ENCODE measurements at places on chromosomes 12 and 14.

- DNase-seq = peak; percentile 15
Observed at GRCh38 chr12:93591137-93591868, 18.8 kb downstream of the SOCS2 start.

- no peak for DNase-seq
Observed at GRCh38 chr14:68637106-68638021, 155.5 kb downstream of the ZFP36L1 start.

GRCh38 chr12:66514581-66514980, 164.3 kb downstream of the GRIP1 start:
- no peak for DNase-seq

GRCh38 chr14:81009346-81009745, 53.9 kb downstream of the TSHR start:
- DNase-seq = no peak

- no peak for DNase-seq
Observed at GRCh38 chr12:42804928-42805327, 215.4 kb upstream of the PRICKLE1 start.

- no peak for DNase-seq
Observed at GRCh38 chr12:65876161-65876560, 51.9 kb downstream of the HMGA2 start.

- DNase-seq = no peak
Observed at GRCh38 chr14:77046721-77047120, 18.2 kb upstream of the IRF2BPL start.

DNA sequence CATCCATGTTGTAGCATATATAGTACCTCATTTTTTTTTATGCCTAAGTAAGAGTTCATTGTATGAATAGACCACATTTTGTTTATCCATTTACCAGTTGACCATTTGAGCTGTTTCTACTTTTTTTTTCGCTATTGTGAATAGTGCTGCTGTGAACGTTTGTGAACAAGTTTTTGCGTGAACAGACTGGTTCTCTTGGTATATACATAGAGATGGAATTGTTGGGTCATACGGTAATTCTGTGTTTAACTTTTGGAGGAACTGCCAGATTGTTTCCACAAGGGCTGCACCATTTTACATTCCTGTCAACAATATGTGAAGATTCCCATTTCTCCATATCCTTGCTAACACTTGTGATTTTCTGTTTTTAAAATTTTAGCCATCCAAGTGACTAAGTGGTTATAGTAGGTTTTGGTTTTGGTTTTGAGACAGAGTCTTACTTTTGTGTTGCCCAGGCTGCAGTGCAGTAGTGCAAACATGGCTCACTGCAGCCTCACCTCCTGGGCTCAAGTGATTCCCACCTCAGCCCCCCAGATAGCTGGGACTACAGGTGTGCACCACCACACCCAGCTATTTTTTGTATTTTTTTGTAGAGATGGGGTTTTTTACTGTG, 68.3 kb upstream of the AMN start:
- no peak for DNase-seq

- no peak for DNase-seq
Observed at GRCh38 chr12:42767998-42768397, 178.5 kb upstream of the PRICKLE1 start.

DNA sequence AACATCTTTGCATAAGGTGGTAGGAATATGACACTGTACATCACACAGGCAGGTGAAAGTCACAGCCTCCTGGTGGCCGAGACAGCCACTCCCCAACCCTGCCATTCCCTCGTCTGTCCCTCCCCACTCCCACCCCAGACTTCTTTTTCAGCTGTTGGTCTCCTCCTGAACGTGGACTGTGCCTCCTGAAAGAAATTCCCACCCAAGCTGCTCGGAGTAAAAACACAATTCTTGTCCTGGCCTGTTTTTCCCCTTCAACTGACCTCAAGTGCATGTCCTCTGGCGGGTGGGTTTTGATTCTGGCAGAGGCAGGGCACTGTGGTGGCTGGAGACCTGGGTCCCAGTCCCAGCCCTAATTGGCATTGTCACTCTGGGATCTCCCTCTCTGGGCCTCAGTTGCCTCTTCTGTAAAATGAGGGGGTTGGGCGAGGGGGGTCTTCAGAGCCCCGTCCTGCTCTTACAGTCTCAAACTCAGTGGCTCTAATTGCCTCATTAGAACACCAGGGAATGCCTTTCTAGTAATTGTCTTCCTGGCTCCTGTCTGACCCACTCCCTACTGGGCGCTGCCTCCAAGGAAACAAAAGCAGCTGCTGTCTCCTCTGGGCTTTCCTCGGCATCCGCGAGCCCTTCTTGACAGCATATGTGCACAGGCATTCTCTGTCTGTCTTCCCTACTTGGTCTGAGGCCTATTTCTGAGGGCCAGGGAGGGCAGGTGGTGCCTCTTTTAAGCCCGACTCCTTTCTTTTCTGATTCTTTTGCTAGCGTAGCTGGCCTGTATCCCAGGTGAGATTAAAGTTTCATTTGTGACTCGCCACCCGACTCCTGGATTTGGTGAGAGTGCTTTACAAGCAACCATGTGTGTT, 186.6 kb upstream of the RMST start:
- DNase-seq = no peak

GRCh38 chr14:87411370-87411769, 581.6 kb downstream of the GALC start:
- DNase-seq = no peak

GRCh38 chr12:107340898-107341297, 247.5 kb upstream of the CRY1 start:
- DNase-seq = no peak

DNA sequence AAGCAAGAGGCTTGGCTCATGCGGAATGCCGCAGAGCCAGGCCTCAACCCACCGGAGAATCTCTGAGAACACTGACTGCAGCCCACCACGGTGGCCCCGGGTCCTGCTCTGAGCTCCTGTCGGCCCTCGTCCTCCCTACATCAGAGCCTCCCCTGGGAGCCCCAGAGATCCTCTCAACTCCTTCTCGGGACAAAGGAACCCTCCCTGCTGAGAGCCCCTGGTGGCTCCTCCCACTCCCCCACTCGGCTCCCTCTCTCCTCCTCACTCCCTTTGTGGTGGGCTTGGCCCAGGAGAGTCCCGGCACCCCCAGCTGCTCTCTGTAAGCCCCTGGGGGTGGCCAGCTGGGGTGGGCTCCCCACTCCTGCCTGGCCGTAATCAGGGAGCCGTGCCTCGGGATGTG, 11.1 kb upstream of the INF2 start:
- DNase-seq = no peak

DNA sequence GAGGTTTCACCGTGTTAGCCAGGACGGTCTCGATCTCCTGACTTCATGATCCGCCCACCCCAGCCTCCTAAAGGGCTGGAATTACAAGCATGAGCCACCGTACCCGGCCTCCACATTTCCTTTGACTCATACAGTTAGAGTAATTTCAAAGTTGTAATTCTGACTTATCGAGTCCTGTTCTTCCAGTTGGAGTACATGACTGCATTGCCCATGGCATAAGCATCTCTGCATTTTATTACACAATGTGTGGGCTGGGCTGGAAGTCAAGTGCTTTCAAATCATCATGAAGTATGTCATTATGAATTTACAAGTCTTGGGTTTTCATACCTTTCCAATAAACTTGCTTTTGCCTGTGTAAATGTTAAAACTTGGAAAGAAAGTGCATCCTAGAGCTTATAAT, 1295.7 kb upstream of the FLRT2 start:
- no peak for DNase-seq

GRCh38 chr12:2084553-2085296, 31.9 kb downstream of the CACNA1C start:
- no peak for DNase-seq

DNA sequence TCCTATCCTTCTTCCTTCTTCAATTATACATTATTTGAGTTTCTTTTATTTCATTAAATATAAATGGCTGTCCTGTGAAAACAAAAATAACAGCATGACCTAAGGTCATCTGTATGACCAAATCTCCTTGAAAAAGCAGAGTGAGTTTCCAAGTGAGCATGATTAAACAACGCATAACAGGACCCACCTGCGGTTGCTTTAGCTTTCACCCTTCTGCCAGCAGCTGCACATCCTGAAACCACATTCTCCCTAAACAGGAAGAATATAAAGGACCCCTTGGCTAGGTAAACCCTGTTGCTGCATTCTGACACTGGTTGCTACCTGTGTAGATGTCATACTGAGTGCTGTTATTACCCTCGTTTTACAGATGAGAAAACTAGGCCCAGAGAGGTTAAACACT, 42.8 kb upstream of the CPM start:
- no peak for DNase-seq

- DNase-seq = no peak
Observed at GRCh38 chr12:94145191-94145983, 3.0 kb upstream of the PLXNC1 start.

- no peak for DNase-seq
Observed at GRCh38 chr14:71891970-71892369, 40.3 kb upstream of the RGS6 start.

DNA sequence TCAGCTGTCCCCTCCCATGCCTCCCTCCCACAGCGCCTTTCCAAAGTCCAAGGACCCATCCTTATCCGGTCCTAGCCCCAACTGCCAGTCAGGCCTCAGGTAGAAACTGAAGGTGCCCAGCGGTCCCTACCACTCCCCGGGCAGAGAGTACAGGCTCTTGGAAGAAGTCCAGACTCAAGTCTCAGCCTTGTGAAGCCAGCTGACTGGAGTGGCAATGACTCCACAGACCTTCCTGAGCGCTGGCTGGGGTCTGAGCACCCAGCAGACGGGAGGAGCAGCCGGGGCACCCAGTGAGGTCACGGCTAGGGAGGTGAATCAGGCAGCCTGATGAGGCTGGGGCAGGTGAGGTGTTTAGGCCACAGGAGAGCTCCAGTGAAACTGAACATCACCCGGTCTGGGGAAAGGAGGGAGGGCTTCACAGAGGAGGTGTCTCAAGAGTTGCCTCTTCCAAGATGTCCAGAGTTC, 60.0 kb downstream of the ITPK1 start:
- no peak for DNase-seq

DNA sequence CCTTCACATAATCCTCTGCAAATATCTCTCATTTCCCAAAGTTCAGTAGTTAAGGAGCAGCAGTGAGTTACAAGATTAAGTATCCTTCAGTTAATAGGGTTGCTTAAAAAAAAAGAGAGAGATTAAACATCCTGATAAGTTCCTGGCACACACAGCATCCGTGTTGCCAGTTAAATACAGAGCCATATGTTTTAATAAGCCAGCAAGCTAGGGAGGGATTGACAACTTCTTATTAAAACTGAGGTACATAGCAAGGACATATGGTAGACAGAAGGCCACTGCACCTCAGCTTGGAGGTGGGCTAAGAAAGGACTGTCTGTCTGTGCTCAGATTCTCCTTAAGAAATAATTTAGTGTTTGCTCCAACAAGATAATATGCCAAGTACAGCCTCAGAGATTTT, 9.6 kb upstream of the TMEM30B start:
- no peak for DNase-seq

All from stimulated activated CD4-positive, alpha-beta T cell treated with anti-CD3 and anti-CD28 coated beads, Interleukin-4, amount 100 ng/mL, for 4 hours (primary cell).